ENCODE measurements at places on chromosomes 6 and 20.

GRCh38 chr6:30703821-30704220, 13.0 kb upstream of the NRM start:
- H3K36me3 ChIP-seq = peaks cover 12% of the 10 kb centered on the region
- H3K27me3 ChIP-seq = no peaks in the 10 kb centered on the region
- H3K4me1 ChIP-seq = no peaks in the 10 kb centered on the region
- no peak overlapping the region for H3K27ac ChIP-seq

DNA sequence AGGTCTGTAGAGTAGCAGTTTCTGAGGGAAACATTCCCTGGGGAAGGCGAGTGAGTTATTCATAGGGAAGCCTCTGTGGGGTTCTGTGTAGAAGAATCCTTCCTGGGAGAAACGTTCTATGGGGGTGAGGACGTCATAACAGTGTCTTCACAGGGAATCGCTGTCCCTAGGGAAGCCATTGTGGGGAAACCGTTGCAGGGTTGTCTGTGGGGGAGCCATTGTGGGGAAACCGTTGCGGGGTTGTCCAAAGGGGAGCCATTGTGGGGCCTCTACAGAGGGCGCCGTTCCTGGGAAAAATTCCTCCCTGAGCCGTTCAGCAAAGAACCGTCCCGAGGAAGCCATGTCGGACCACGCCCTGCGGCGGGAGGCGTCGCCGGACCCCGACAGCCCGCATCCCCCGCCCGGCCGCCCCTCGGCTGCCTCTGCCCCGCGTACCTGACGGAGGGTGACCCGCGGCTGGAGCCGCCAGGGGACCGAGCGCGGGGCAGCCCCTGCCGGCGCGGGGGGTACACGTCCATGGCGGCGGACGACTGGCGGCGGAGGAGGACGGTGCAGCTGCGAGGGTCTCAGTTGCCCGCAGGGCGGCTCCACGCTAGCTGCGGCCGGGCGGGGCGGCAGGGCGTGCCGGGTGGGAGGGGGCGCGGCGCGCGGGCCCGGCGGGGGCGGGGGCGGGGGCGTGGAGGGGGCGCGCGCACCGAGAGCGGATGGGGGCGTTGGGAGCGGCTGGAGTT, at the start of gene DNAAF9:
DNAAF9 (minus strand) TSS at position 630 of the 731 bp plus-strand sequence; CDS start at position 518, 112 bp downstream.
- peak; percentile 80 for DNase-seq
- peak within 1 kb of the TSS; percentile 99 for H3K4me3 ChIP-seq
- H3K27me3 ChIP-seq = no peaks in the 10 kb centered on the region
- H3K4me1 ChIP-seq = peaks cover 5% of the 10 kb centered on the region
- peak within 1 kb of the TSS; percentile 71 for H3K27ac ChIP-seq

DNA sequence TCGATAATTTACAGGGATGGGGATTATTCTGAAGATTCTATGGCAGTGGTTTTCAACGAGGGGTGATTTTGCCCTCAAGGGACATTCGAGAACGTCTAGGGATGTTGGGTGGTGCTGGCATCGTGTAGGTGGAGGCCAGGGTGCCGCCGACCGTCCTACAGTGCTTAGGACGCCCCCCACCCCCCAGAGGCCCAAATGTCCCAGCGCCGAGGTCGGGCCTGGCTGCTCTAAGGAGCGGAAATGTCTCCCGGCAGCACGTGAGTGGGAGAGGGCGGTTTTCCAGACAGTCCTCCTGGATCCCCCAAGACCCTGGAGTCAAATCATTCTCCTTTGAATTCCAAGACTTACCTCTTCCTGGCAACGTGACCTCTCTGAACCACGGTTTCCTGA, 101.9 kb downstream of the CDH4 start:
- DNase-seq = no peak
- H3K4me1 ChIP-seq = no peaks in the 10 kb centered on the region
- no peak overlapping the region for H3K4me3 ChIP-seq

DNA sequence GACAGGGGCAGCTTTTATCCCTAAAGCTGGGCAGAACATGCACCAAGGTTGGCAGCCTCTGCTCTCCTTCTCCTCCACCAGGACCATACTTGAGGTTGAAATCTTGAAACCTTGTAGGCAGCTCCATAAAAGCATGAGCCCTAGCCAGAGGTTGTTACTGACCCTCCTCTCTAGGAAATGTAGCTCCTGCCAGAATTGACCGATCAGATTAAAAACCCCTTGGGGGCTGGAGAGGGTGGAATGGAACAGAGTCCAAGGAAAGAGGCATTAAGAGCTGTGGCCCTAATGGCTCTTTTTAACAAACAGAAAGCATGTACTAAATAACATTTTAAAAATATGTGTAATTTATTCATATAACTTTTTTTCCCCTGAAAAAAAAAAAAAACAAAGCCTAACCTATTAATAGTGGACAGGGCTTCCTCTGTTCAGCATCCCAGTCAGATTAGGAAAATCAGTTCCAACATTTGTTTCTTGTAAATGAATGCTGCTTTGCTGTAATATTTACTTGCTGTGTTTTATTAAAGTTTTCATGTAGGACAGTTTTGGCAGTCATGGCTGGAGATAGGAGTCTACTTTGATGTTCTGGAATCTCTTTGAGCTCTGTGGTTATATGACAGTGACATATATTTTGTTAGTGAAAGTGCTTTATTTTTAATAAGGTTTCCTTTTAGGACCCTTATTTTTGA, 41.3 kb downstream of the MTHFD1L start:
- no peak for DNase-seq
- no peaks in the 10 kb centered on the region for H3K27me3 ChIP-seq
- no peaks in the 10 kb centered on the region for H3K4me1 ChIP-seq
- no peak overlapping the region for H3K4me3 ChIP-seq

GRCh38 chr6:69867639-69867976, 1.3 kb downstream of the COL19A1 start:
- no peak for DNase-seq
- H3K27ac ChIP-seq = no peak overlapping the region
- peak overlapping the region; percentile 57 for H3K4me3 ChIP-seq
- peaks cover 16% of the 10 kb centered on the region for H3K4me1 ChIP-seq
- no peaks in the 10 kb centered on the region for H3K36me3 ChIP-seq
- H3K27me3 ChIP-seq = peaks cover 10% of the 10 kb centered on the region

GRCh38 chr6:50929323-50929722, 110.7 kb downstream of the TFAP2B start:
- DNase-seq = no peak
- no peaks in the 10 kb centered on the region for H3K36me3 ChIP-seq
- no peaks in the 10 kb centered on the region for H3K27me3 ChIP-seq
- no peak overlapping the region for H3K27ac ChIP-seq
- no peak overlapping the region for H3K4me3 ChIP-seq

- H3K36me3 ChIP-seq = no peaks in the 10 kb centered on the region
- H3K27me3 ChIP-seq = no peaks in the 10 kb centered on the region
- no peak for DNase-seq
- no peak overlapping the region for H3K27ac ChIP-seq
Observed at GRCh38 chr6:37862992-37863391, 43.5 kb downstream of the ZFAND3 start.

GRCh38 chr6:166418691-166419143, 36.0 kb upstream of the MPC1 start:
- H3K36me3 ChIP-seq = no peaks in the 10 kb centered on the region
- H3K4me3 ChIP-seq = no peak overlapping the region
- H3K27me3 ChIP-seq = no peaks in the 10 kb centered on the region
- H3K27ac ChIP-seq = no peak overlapping the region

GRCh38 chr6:161578478-161578877, 304.6 kb upstream of the AGPAT4 start:
- no peak overlapping the region for H3K27ac ChIP-seq
- DNase-seq = no peak
- H3K4me3 ChIP-seq = no peak overlapping the region
- no peaks in the 10 kb centered on the region for H3K27me3 ChIP-seq
- H3K4me1 ChIP-seq = no peaks in the 10 kb centered on the region

- no peaks in the 10 kb centered on the region for H3K27me3 ChIP-seq
- DNase-seq = no peak
- no peaks in the 10 kb centered on the region for H3K4me1 ChIP-seq
- no peak overlapping the region for H3K27ac ChIP-seq
- no peak overlapping the region for H3K4me3 ChIP-seq
- no peaks in the 10 kb centered on the region for H3K36me3 ChIP-seq
Observed at GRCh38 chr6:30025186-30025585, 35.9 kb upstream of the POLR1H start.

DNA sequence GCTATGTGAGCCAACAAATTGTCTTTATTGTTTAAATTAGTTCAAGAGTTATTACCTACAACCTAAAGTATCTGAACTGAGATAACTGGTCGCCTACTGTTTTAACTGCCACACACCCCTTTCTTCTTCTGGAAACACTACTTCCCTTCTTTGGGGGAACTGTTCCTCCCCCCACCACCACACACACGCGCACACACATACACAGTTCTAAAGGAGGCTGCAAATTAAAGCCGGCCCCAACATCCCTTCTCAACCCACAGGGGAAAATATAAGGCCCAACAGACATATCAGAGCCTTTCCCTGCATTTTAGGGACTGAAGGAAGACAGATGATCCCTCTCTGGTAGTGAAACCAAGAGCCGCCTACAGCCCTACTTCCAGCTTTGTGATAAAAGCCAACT, 348.0 kb upstream of the JARID2 start:
- no peak overlapping the region for H3K4me3 ChIP-seq
- no peak overlapping the region for H3K27ac ChIP-seq
- H3K4me1 ChIP-seq = no peaks in the 10 kb centered on the region

- H3K27ac ChIP-seq = no peak overlapping the region
- no peaks in the 10 kb centered on the region for H3K27me3 ChIP-seq
- no peak overlapping the region for H3K4me3 ChIP-seq
- no peaks in the 10 kb centered on the region for H3K36me3 ChIP-seq
- peaks cover 31% of the 10 kb centered on the region for H3K4me1 ChIP-seq
- no peak for DNase-seq
Observed at GRCh38 chr6:141851063-141851462, 281.7 kb upstream of the GJE1 start.

- no peak overlapping the region for H3K27ac ChIP-seq
- H3K27me3 ChIP-seq = no peaks in the 10 kb centered on the region
- no peak for DNase-seq
- H3K4me1 ChIP-seq = no peaks in the 10 kb centered on the region
Observed at GRCh38 chr6:138631566-138631965, 132.3 kb upstream of the NHSL1 start.

GRCh38 chr20:61895016-61895415, 170.7 kb downstream of the TAF4 start:
- no peaks in the 10 kb centered on the region for H3K4me1 ChIP-seq
- no peak for DNase-seq
- no peak overlapping the region for H3K27ac ChIP-seq
- H3K36me3 ChIP-seq = no peaks in the 10 kb centered on the region
- H3K27me3 ChIP-seq = no peaks in the 10 kb centered on the region

- peak; percentile 67 for DNase-seq
- H3K36me3 ChIP-seq = peaks cover 3% of the 10 kb centered on the region
- H3K4me1 ChIP-seq = peaks cover 51% of the 10 kb centered on the region
- no peaks in the 10 kb centered on the region for H3K27me3 ChIP-seq
Observed at GRCh38 chr6:20404641-20405032, 3.0 kb downstream of the E2F3 start.

GRCh38 chr6:26554697-26555504, 16.7 kb downstream of the HMGN4 start:
- no peaks in the 10 kb centered on the region for H3K27me3 ChIP-seq
- peak; percentile 74 for DNase-seq
- no peaks in the 10 kb centered on the region for H3K36me3 ChIP-seq
- H3K4me1 ChIP-seq = peaks cover 11% of the 10 kb centered on the region
- peak overlapping the region; percentile 89 for H3K4me3 ChIP-seq

- no peaks in the 10 kb centered on the region for H3K27me3 ChIP-seq
- H3K4me1 ChIP-seq = no peaks in the 10 kb centered on the region
- DNase-seq = no peak
- H3K27ac ChIP-seq = no peak overlapping the region
- H3K36me3 ChIP-seq = no peaks in the 10 kb centered on the region
Observed at GRCh38 chr6:168343239-168344150, 23.9 kb upstream of the DACT2 start.

- no peak for DNase-seq
- H3K4me1 ChIP-seq = no peaks in the 10 kb centered on the region
- H3K36me3 ChIP-seq = no peaks in the 10 kb centered on the region
- no peak overlapping the region for H3K27ac ChIP-seq
- H3K27me3 ChIP-seq = no peaks in the 10 kb centered on the region
- no peak overlapping the region for H3K4me3 ChIP-seq
Observed at GRCh38 chr6:170003027-170003426, 251.6 kb downstream of the ERMARD start.

- H3K27me3 ChIP-seq = no peaks in the 10 kb centered on the region
- H3K4me3 ChIP-seq = peak within 1 kb of the TSS; percentile 95
- H3K4me1 ChIP-seq = peaks cover 34% of the 10 kb centered on the region
- H3K36me3 ChIP-seq = no peaks in the 10 kb centered on the region
- H3K27ac ChIP-seq = peak within 1 kb of the TSS; percentile 96
- peak; percentile 65 for DNase-seq
Observed at GRCh38 chr20:51542571-51543421, at the start of gene NFATC2. Gene NFATC2 (minus strand): TSS chr20:51542719. CDS start chr20:51542499, 220 bp downstream.

- H3K27ac ChIP-seq = peak overlapping the region; percentile 38
- no peaks in the 10 kb centered on the region for H3K36me3 ChIP-seq
- H3K27me3 ChIP-seq = no peaks in the 10 kb centered on the region
- DNase-seq = peak; percentile 46
Observed at GRCh38 chr20:32967961-32968457, 36.2 kb downstream of the SUN5 start.

DNA sequence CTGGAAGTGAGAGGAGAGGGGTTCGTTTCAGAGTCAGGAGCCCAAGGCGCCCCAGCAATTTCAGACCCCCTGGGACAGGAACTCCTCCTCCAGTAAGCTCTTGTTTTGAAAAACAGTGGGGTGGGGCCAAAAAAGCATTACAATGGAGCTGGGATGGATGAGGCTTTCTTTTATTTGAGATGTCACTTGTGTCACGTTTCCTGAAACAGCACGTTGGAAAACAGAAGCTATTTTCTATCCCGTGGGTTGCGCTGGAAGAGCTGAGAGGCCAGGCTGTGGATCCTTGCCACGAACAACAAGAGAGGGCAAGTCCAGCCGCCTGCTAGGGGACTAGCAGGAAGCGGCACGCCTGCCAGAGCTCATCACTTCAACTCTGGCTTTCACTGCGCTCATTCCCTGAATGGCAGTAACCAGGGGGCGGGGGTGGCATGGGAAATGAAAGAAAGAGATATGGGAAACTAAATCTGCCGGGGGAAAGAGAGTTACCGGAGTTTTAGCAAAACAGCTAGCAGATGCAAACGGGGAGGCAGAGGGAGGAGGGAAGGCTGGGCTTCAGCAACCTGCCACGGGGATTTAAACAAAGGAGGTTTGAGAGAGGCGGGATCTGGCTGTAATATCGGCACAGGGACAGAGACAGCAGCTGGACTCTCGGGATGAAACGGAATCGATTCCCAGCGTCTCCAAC, 34.6 kb downstream of the GCNT2 start:
- no peaks in the 10 kb centered on the region for H3K27me3 ChIP-seq
- H3K4me3 ChIP-seq = no peak overlapping the region
- no peak for DNase-seq
- no peak overlapping the region for H3K27ac ChIP-seq

DNA sequence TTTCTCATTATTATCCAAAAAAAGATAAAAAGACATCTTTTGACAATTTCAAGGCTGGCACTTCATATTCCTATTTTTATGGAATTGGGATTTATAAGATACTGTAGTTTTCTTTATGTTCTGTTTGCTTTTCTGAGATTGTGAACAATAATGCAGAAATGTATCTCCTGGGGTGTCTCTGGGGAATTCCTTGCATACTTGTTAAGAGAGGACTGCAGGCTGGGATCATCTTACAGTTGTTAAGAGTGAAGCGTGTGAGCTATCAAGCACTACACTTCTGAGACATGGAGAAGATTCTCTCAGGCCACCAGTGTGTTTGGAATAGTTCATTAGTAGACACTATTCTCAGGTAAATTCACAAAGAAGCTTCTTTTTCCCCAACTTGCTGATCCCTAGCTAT, 963.3 kb upstream of the GJE1 start:
- H3K27ac ChIP-seq = no peak overlapping the region
- H3K4me3 ChIP-seq = no peak overlapping the region
- no peaks in the 10 kb centered on the region for H3K27me3 ChIP-seq
- DNase-seq = no peak
- no peaks in the 10 kb centered on the region for H3K36me3 ChIP-seq

- no peak overlapping the region for H3K27ac ChIP-seq
- no peak for DNase-seq
- no peaks in the 10 kb centered on the region for H3K36me3 ChIP-seq
Observed at GRCh38 chr6:21084656-21085055, 508.9 kb upstream of the SOX4 start.

All from CD8-positive, alpha-beta memory T cell (primary cell).